ENCODE measurements at places on chromosomes 7 and 10. TPM values are rescaled to one million over a fixed set of nuclear protein-coding genes. Genes with fewer than 3 reads are reported as not detected.

The ZNRF2 gene
- 0.54 TPM for total RNA-seq

- H3K36me3 ChIP-seq: no peaks in the 10 kb centered on the region
- H3K4me3 ChIP-seq: no peak overlapping the region
- no peak for DNase-seq
Measured at GRCh38 chr7:29255906-29256692, 61.5 kb downstream of the CHN2 start.

The RSPH10B gene
- not detected for total RNA-seq

- no peaks in the 10 kb centered on the region for H3K27me3 ChIP-seq
- H3K4me1 ChIP-seq: 0 out of 2 replicates have a peak, but pooled peaks cover 2% of the 10 kb centered on the region
- 0 out of 2 replicates have a peak, but pooled peaks cover 1% of the 10 kb centered on the region for H3K36me3 ChIP-seq
- peak; percentile 60 for DNase-seq
- no peak overlapping the region for H3K4me3 ChIP-seq
- no peak overlapping the region for H3K27ac ChIP-seq
Measured at GRCh38 chr7:87156709-87157108, 4.5 kb downstream of the DMTF1 start.

DNA sequence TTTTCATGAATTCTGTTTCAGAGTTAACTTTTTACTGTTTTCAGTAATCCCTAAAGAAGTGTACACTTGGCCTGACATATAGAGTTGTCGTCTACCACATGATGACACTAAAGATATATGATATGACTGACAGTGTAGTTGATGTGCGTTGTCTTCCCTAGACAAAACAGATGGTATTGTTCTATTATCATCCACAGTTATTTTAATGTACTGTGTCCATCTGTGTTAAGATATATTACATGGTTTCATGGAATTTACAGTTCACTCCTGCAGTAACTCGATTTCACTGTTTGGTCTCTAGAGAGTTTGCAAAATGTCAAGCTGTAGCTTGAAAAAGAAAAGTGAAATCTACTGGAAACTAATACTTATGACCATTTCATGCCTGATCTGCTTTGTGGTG lies 18.1 kb downstream of the FOXP2 start:
- H3K36me3 ChIP-seq: no peaks in the 10 kb centered on the region
- H3K27me3 ChIP-seq: no peaks in the 10 kb centered on the region
- no peak for DNase-seq
- H3K4me1 ChIP-seq: no peaks in the 10 kb centered on the region
- no peak overlapping the region for H3K4me3 ChIP-seq
- H3K27ac ChIP-seq: no peak overlapping the region

The NPSR1 gene
- not detected for total RNA-seq
